ENCODE measurements at places on chromosomes 4 and X. TPM values are rescaled to one million over a fixed set of nuclear protein-coding genes. Genes with fewer than 3 reads are reported as not detected.

Gene TMEM131L
- polyA plus RNA-seq = 51.6 TPM

GRCh38 chr4:124097447-124097846, 615.1 kb downstream of the ANKRD50 start:
- peak; percentile 63 for DNase-seq

DNA sequence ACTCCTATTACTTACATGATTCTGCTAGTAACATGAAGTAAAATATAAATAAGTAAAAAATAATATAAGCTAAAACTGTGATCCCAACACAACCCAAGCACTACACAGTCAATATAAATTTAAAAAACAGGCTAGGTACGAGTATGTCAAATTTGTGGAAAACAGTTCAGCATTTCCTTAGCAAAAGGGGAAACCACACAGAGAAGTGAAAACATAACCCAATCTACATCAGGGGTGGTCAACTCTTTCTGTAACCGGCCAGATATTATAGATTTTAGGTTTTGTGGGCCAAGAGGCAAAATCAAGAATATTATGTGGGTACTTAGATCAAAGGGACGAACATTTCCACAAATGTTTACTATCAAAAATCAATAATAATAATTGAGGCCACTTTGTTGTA, 70.1 kb downstream of the CHST7 start:
- DNase-seq = no peak

DNA sequence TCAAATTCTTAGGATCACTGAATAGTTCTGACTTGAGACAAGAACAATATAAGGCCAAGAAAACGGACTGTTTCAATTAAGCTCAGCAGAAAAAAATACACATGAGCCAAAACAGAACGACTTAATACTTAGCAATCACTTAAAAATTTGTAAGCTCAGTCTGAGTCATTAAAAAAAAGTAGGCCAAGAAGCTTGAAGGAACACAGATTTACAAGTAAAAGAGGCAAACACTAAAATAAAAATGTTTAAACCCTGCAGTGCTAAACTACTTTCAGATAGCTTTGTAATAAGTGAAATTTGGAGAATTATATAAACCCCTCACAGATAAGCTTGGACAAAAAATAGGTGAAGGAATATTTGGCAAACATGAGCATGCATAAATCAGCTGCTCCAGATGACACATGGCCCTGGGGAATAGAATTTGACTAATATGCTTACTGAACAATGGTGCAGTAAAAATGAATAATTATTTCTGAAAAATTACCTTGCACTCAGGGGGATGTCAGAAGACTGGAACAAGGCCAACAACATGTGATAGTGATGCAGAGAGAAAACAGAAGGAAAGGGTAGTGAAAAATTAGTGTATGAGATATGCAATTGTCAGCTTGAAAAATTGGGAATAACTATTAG, 49.6 kb downstream of the LNX1 start:
- peak; percentile 96 for DNase-seq

- no peak for DNase-seq
These were observed 3.0 kb upstream of the PHOX2B start for GRCh38 chr4:41751449-41752061.

- DNase-seq = peak; percentile 78
These were observed 36.5 kb downstream of the SUPT20HL1 start for GRCh38 chrX:24396931-24397279.

DNA sequence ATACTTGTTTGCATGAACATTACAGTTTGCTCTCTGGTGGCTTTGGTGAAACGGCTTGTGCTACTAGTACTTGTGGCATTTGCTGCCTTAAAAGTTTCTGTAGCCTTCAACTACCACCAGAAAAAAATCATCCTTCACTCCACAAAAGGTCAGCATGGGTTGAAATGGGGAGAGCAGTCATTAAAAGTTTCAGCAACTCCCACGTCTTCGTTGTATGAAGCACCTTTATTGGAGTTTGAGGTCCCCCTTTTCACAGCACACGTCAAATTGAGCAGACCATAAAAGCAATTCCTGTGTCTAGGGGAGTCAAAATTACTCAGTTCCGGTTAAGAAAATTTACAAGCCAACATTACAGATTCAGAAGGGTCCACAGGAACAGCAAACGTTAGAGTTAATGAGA, 23.0 kb upstream of the CCNA2 start:
- DNase-seq = no peak

Gene YY2
- 1.4 TPM for polyA plus RNA-seq

- DNase-seq = no peak
These were observed 9.0 kb downstream of the PDGFC start for GRCh38 chr4:156962528-156962974.

DNA sequence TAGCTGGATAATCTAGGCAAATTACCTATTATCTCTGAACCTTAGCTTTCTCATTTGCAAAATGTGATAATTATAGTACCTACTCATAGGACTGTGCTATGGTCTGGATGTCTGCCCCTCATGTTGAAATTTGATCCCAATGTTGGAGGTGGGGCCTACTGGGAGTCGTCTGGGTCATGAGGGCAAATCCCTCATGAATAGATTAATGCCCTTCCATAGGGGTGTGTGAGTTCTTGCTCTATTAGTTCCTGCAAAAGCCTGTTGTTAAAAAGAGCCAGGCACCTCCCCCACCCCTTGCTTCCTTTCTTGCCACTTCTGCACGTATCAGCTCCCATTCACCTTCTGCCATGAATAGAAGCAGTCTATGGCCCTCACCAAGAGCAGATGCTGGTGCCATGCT, 73.9 kb downstream of the SERTM2 start:
- DNase-seq = no peak

DNA sequence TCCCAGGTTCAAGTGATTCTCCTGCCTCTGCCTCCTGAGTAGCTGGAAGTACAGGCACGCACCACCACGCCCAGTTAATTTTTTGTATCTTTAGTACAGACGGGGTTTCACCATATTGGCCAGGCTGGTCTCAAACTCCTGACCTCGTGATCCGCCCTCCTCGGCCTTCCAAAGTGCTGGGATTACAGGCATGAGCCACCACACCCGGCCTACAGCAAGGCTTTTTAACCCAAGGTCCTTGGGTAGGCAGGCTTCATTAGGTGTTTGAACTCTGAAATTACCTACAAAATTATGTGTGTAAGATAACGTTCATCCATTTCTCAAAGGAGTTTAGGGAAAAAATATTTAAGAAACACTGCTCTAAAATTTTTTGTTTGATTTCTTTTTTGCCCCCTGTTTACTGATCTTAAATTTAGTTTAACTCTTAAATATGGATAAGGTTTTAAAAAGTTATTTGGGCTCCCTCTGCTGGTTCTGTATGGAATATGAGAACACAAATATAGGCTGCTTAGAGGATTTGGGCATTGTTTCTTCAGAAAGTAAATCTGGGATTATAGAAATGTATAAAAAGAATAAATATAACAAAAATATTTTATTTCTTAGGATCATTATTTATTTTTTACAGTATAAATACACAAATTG, 92.8 kb downstream of the CBR4 start:
- peak; percentile 82 for DNase-seq

GRCh38 chr4:6601661-6602250, 26.8 kb downstream of the MAN2B2 start:
- DNase-seq = no peak

DNA sequence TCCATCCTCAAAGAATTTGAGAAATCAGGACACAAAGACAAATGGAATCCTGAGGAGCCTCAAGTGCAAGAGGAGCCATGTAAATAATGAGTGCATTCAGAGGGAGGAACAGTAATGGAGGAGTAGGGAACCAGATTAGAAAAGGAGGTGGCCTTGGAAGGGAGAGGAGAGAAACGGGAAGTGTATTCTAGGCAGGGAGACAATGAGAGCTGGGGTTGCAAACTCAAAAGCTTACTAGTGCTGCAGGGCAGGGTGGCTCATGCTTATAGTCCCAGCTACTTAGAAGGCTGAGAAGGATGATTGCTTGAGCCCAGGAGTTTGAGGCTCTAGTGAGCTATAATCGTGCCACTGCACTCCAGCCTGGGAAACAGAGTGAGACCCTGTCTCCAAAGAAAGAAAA, 113.2 kb upstream of the LSM6 start:
- DNase-seq = no peak

DNA sequence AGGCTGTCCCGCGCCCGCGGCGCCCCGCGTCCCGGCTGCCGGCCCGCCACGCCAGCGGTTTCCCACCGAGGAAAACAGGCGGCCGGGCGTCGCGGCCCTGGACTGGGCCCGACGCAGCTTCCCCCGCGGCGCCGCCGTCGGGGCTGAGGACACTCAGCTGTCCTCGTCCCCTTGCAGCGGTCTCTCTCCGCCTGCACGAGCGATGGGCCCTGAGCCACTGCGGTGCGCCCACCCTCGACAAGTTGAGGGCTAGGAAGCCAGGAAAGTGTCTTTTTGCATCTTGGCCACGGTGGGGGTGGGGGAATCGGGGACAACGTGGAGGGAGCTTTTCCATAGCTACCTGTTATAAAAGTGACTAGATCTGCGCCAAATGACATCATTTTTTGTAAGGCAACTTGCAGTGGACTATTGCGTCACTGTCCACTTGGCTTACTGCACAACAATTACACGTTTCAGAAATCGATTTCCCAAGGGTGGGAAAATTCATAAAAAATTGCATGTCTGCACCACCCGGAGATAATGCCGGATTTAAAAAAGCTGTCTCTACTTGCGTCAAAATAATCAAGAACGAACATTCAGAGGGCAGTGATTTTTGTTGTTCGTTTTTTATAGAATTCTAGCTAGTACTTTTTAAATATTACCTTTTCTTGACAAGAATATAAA, 1.1 kb downstream of the KLHL15 start:
- DNase-seq = peak; percentile 90

GRCh38 chr4:184398741-184399511, 75.4 kb downstream of the IRF2 start:
- DNase-seq = no peak

Gene CTSO
- polyA plus RNA-seq = 33.5 TPM

DNA sequence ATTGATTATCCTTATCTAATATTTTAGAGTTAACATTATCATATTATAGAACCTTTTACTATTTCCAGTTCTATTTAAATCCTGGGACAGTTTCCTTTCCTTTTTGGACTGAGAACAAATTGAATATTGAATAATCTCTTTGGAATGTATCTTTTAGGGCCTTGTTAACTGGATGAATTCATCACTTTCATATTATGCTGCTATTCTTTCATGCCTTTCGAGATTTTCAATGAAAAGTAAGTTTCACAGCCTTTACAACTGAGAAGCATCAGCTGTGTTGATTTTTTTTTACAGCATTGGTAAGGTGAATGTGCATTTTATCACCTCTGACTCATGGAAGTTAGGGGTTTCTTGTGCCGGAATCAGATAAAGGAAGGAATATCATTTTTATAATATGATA, 39.6 kb downstream of the PDLIM5 start:
- DNase-seq = peak; percentile 35

- peak; percentile 56 for DNase-seq
These were observed 32.6 kb downstream of the DCK start for GRCh38 chr4:71026086-71026485.

Gene GIMD1
- 0.17 TPM for polyA plus RNA-seq

DNA sequence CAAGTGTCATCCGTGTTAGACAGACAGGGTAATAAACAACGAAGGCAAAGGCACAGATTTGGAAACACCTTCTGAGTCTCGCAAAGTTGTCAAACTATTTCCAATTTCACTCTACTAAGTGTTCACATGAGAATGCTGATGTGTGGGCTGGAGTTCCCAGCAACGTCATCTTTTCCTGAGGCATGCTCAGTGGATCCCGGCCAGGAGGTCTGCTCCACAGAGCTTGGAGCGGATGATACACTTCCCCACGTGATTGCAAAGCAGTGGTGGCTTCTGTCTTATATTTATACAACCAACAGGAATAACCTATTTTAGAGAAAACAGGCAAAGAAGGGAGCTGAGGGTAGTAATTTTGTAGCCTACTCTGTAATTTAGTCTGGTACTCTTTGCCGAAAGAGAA, 40.1 kb upstream of the PDK3 start:
- DNase-seq = peak; percentile 91

- no peak for DNase-seq
These were observed 38.3 kb upstream of the CWH43 start for GRCh38 chr4:48947731-48948130.

Gene PDCL2
- not detected for polyA plus RNA-seq

DNA sequence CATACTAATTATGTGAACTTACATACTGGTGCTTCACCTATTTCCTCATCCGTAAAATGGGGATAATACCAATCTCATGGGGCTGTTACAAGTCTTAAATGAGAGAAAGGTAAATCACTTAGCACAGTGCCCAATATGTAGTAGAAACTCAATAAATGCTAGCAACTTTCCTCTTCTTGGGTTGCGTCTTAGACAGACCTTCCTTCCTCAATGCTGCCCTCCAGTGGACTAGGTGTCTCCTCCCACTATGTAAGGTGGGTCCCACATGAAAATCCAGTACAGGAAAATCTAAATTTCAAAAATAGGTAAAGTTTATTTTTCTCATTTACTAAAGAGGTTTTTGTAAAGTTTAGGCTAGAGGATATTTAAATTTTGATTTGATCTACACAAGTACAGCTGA, 20.6 kb downstream of the ZDHHC9 start:
- peak; percentile 50 for DNase-seq

Gene ABRAXAS1
- 28.7 TPM for polyA plus RNA-seq

DNA sequence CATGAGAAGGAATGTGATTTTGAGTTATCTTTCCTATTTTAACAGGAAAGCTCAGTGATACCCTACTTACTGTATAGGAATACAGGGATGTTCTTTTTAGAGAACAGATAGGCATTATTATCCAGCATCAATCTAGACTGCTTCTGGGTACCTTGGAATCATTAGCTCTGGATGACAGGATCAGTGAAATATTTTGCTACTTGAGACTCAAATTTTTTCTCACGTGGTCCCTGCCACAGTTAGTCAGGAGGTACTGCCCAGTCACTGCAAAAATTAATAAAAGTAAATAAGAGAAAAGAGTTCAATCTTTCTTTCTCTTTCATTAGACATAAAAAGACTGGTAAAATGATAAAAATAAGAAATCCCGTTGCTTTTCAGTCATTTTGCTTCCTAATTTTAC, 5.5 kb downstream of the ZNF827 start:
- DNase-seq = no peak

GRCh38 chr4:26001413-26001812, 87.4 kb downstream of the SMIM20 start:
- DNase-seq = no peak

Gene GABRQ
- polyA plus RNA-seq = 1.6 TPM

Gene FAM149A
- 7.5 TPM for polyA plus RNA-seq

GRCh38 chrX:129650183-129650689, 4.5 kb downstream of the APLN start:
- DNase-seq = no peak

- peak; percentile 14 for DNase-seq
These were observed 639.7 kb downstream of the TRIML1 start for GRCh38 chr4:188778905-188779304.

Gene GYPA
- 3.0 TPM for polyA plus RNA-seq

GRCh38 chr4:168540086-168540485, 43.2 kb downstream of the PALLD start:
- DNase-seq = peak; percentile 86

DNA sequence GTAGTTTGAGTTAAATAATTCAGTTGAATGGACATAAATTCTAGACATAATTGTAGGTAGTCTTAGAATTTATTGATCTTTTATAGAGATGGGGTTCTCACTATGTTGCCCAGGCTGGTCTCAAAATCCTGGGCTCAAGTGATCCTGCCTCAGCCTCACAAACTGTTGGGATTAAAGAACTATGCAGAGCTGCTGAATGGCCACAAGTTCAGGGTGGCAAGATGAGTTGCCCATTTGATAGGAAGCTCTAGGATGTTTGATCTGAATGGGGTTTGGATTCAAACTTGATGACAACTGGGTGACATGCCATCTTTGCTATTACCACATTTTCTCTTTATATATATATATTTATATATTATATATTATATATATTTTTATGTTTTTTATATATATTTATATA, 3.6 kb downstream of the RPL36A start:
- DNase-seq = no peak
